ENCODE measurements at places on chromosomes 5 and 9. TPM values are rescaled to one million over a fixed set of nuclear protein-coding genes. Genes with fewer than 3 reads are reported as not detected.

Gene ANKRD18A
- 2.6 TPM for polyA plus RNA-seq

DNA sequence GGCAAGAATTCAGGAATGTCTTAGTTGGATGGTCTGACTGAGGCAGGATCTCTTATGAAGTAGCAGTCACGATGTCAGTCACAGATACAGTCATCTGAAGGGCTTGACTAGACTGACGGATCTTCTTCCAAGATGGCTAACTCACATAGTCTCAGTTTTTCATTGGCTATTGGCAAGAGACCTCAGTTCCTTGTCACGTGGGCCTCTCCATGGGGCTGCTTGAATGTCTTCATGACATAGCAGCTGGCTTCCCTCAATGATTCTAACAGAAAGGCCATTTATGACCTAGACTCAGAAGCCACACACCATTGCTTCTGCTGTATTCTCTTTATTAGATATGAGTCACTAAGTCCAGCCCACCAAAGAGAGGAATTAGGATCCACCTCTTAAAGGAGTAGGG lies 4.7 kb downstream of the APC start:
- DNase-seq: no peak

Gene UGT3A2
- polyA plus RNA-seq: 0.06 TPM

DNA sequence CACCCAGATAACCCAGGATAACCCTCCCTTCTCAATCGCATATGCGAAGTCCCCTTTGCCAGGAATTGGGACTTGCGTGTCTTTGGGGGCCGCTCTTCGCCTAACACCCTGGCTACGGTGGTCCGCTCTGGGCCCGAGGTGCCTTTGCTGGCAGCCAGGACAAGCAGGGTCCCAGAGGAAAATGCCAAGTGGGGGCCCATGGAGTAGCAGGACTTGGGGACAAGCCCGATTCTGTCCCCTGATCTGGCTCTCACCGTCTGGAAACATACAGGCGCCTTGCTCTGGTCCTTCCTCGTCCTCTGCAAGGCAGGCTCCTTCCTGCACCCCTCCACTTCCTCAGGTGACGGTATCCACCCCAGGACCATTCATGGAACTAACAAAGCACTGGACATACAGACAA lies 78.1 kb upstream of the UNC5A start:
- no peak for DNase-seq

DNA sequence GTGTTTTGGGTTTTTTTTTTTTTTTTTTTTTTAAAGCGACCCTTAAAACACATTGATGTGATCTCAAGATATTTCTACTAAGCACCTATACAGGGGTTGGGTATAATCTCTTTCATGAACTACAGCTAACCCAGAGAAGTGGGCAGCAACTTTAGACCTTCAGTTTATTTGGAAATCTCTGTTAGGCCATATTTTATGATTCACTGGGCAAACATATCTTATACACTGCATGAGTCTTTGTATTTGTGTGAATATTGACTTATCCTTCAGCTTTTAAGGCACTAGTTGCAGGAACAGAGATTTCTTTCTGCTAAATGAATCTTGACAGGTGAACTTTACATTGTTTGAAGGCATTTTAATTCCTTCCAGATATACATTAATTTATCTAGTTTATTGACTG lies 194.4 kb downstream of the ARRDC3 start:
- no peak for DNase-seq

Gene PTGES
- polyA plus RNA-seq: 4.4 TPM

- no peak for DNase-seq
These were observed 65.6 kb downstream of the ANXA2R start for GRCh38 chr5:42974536-42974935.

GRCh38 chr9:109733690-109734089 lies 46.3 kb upstream of the PALM2AKAP2 start:
- DNase-seq: no peak

- DNase-seq: no peak
These were observed 77.6 kb upstream of the TMC1 start for GRCh38 chr9:72443855-72444254.

DNA sequence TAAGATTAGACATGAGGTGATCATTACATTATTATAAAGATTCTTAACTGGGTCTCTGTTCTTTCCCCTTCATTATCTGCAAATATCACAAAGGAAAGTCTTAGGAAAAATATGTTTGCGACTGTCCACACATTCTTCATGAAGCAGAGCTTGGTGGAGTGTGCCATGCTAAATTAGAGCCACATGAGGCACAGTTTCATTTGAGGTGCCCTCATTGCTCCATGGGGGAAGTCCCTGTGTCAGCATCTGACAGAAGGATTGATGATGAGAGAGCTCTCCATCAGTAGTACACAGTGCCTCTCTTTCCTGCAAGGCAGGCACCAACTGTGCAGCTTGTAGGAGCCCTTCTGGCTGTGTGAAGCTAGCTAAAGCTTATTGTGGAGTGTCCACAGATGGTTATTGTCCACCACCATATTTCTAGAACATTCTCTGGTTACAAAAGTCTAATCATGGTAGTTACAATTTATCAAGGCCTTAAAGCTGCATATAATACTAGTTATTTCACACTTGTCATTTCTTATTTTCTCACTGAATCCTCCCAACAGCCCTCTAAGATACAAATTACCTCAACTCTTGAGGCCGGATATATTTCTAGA lies 63.9 kb downstream of the C9orf152 start:
- DNase-seq: no peak

Gene FRMD3
- 2.5 TPM for polyA plus RNA-seq

- no peak for DNase-seq
These were observed 80.2 kb upstream of the ZNF618 start for GRCh38 chr9:113795811-113796392.

DNA sequence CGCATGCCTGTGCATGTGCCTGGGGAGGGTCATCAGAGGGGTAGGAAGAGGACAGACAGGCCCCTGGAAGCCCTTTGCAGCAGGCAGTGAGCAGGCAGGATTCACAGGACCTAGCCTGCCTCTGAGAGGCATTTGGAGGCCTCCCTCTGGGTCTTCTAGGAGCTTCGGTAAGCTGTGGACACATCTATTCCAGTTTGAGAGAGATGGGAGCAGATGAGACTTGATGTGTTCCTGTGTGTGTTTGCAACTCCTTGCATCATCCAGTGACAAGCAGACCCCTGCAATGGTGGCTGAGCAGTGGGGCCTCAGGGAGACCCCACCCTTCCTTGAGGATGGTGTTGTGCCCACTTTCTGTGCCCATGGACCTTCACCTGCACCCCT lies 64.0 kb downstream of the GADD45G start:
- DNase-seq: no peak

Gene FOXD4L6
- polyA plus RNA-seq: not detected

DNA sequence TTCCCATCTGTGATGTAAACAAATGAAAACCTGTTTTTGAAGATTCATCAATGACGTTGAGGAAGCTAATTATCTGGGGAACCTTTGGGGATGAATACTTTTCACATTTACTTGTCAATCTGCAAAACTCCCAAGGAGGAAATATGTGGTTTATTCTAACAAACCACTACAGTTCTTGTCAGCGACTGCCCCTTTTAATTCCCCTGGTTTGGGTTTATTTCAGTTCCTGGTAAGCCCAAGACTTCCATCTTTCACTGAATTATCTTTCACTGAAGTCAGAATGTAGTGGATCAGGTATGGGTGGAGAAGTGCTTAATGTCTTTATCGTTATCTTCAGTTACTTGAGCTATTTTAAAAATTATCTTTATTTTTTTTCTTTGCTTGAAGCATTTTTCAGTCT lies 40.2 kb downstream of the TLR4 start:
- no peak for DNase-seq

Gene ADAMTS12
- 46.3 TPM for polyA plus RNA-seq

- DNase-seq: no peak
These were observed 2.2 kb upstream of the JAK2 start for GRCh38 chr9:4982721-4983482.
